ENCODE measurements at places on chromosomes 6 and 20.

- DNase-seq = no peak
Measured at GRCh38 chr6:156808287-156808686, 31.1 kb downstream of the ARID1B start.

DNA sequence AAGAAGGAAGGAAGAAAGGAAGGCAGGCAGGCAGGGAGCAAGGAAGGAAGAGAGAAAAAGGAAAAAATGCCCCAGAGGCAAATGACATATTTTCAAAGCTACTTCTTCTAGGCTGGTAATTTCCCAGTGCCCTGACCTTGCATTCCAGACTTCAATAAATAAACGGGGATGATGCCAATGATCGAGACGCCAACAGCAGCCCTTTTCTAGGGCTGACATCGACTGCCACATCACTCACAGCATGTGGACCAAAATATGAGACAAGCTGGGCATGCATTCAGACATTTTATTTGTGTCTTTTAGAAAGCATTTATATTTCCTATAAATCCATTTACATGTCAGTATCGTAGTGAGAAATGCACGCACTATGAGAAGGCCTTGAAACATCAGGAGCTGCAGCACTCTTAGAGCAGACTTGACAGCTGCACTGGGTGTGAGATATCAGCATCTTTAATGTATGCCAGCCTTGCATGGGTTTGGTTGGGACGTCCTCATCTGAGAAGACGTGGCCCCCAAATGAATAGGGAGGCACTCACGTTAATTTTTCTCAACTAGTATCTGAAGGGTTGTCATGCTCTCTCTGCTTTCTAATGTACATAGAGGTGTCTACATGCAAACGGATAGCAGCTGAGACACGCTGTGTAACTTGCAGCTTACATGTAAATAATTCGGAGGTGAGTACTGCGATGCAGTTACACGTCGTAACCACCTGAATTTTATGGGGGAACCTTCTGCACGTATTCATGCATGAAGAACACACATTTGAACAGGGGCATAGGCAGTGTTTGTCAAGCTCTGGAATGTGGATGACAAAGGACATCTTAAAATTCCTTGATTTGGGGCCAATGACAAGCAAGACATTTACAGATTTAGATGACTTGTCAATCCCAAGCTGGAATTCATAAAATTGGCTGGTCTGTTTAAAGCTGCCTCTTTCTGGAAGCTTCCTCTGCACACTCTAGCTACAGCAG lies 149.1 kb upstream of the AGPAT4 start:
- DNase-seq = no peak

GRCh38 chr20:11783102-11783850 lies 134.4 kb upstream of the BTBD3 start:
- no peak for DNase-seq

GRCh38 chr6:16355238-16355637 lies 116.9 kb downstream of the GMPR start:
- no peak for DNase-seq

- DNase-seq = no peak
Measured at GRCh38 chr6:103750603-103751002, 1109.1 kb downstream of the HACE1 start.

DNA sequence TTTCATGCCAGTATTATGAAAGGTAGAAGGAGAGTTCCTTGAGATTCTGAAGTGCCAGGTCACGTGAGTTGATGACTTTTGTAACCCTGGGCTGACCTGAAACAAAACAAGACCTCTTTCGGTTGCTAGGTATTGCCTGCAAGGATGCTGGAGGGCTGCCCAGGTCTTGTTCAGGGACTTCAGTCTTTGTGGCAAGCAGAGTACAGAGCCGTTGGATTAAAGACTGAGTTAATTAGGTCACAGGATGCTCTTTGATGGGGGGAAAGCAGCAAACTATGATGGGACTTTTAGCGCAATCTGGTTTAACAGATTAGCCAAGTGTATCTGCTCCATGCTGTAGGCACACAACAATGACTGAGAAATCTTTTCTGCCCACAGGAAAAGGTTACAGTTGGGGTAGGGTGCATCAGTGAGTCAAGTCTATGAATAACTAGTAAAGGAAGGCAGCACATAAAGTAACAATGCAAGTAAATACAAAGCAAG lies 12.8 kb upstream of the ELOVL5 start:
- no peak for DNase-seq

DNA sequence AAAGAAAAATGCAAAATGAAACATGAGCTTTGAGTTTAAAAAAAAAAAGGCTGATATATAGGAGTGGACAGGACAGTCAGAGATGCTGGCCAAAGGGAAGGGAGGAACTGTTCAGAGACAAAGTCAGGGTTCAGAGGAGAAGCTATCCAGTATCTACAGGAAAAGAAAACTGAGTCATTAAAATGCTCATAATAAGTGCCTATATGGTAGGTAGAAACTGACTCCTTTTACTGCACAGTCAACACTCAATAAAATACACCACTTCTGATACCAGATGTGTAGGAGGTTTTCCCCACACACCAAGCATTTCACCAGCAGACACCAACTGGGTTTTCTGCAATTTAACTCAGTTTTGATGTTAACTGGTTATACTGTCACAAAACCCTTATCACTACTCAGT lies 32.9 kb downstream of the FRK start:
- DNase-seq = no peak

DNA sequence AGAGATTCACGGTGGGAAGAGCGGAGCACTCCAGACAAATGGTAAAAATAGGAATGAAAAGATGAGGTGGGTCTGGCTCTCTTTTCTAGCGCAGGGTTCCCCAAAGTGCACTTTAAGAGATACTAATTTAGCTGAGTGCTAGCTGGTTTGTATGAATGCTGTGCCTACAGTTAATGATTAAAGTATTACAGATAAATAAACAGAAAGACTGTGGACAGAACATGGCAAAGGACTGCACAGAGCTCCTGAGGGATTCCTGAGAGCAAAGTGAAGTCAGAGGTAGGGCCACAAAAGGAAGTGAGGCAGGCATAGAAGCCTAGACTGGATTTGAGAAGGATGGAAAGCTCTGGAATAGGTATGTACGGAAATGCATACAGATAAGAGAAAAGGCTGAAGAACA lies 114.5 kb downstream of the INSM1 start:
- no peak for DNase-seq

DNA sequence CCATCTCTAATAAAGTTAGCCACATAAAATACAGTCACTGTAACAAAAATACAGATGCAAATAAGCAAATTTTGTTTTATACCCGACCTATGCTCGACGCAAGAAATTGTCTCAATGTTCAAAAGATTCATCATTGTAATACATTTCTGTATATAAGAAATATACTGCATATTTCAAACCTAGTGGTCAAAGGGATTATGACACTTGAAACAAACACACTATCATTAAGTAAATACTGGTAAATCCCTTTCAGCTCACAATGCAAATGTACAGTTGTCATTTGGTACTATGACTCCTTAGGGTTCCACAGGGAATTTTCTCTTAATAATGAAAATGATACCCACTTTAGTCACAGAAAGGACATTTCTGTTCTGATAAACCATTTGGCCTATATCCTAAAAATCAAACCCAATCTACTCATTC lies 2.2 kb downstream of the HIVEP2 start:
- no peak for DNase-seq

- DNase-seq = no peak
Measured at GRCh38 chr6:5968817-5969734, 37.6 kb downstream of the NRN1 start.

GRCh38 chr6:28865401-28866204 lies 58.2 kb downstream of the TRIM27 start:
- peak; percentile 44 for DNase-seq

- DNase-seq = no peak
Measured at GRCh38 chr20:25100914-25101313, 19.0 kb upstream of the VSX1 start.

- peak; percentile 47 for DNase-seq
Measured at GRCh38 chr20:60054716-60055634, 96.8 kb downstream of the CDH26 start.

DNA sequence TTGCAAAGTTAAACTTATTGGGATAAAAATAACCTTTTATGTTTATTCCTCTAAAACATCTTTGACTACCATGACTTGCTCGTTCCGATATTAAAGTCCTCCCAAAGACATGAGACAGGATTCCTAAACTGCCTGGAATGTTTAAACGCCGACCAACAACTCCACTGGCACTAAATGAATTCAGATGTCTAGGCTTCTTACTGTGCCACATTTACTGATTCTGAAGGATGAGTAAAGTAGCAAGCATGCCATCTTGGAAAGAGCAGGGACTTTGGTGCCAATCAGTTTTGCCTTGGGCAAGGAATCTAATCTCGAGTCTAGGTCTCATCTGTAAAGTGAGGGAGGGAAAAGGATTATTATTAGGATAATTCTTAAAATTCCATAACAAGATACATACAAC lies 25.3 kb downstream of the MBOAT1 start:
- DNase-seq = no peak

DNA sequence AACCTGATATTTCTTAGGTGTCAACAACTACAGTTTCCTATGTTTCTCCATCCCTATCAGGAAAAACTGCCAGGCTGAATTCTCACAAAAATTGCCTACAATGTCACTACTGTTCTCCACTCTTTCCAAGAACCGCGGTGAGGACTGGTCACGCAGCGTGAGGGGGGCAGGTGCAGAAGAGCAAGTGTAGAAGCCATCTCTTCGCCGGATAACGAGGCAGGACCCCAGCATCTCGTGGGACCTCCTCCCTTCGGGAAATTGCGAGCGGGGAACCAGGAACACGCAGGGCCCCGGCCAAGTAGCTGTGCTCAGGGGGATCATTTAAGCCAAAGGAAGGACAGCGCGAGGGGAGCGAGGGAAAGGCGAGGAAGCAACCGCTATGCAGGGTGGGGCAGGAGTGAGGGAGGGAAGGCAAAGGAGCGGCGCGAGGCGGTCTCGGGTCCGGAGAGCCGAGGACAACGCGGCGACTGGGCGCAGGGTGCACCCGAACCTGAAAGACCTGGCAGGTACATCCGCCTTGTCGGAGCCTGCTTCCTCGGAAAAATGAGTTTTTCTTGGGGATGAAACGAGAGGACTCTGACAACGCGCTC lies 559 bp downstream of the APMAP start:
- peak; percentile 57 for DNase-seq

GRCh38 chr6:109187399-109188114 lies 92.2 kb downstream of the CEP57L1 start:
- peak; percentile 4 for DNase-seq

DNA sequence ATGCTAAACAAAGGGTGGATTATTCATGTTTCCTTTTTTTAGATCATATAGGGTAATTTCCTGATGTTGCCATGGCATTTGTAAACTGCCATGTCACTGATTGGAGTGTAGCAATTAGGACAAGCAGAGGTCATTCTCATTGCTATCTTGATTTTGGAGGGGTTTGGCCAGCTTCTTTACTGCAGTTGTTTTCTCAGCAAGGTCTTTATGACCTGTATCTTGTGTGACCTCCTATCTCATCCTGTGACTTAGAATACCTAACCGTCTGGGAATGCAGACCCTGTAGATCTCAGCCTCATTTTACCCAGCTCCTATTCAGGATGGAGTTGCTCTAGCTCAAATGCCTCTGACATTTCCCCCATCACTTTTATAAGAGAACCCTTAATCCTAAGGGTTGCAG lies 53.6 kb downstream of the CDS2 start:
- no peak for DNase-seq

DNA sequence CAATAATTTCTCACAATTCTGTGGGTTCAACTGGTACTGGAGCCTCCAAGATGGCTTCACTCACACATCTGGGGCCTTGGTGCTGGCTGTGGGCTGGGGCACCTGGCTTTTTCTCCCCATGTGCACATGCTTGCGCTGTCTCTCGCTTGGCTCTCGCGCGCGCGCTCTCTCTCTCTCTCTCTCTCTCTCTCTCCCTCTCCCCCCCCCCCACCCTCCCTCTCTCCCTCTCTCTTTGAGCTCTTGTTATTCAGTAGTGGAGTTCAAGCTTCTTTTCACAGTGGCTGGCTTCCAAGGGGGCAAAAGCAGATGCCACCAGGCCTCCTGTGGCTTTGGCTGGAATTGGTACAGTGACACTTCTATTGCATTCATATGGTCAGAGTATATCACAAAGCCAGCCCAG lies 10.8 kb upstream of the TBCC start:
- DNase-seq = no peak

- no peak for DNase-seq
Measured at GRCh38 chr6:83047065-83047754, 18.4 kb downstream of the UBE3D start.

GRCh38 chr6:56959094-56959493 lies 4.2 kb downstream of the BEND6 start:
- no peak for DNase-seq

GRCh38 chr20:17971300-17972013 lies 2.6 kb downstream of the MGME1 start:
- no peak for DNase-seq

DNA sequence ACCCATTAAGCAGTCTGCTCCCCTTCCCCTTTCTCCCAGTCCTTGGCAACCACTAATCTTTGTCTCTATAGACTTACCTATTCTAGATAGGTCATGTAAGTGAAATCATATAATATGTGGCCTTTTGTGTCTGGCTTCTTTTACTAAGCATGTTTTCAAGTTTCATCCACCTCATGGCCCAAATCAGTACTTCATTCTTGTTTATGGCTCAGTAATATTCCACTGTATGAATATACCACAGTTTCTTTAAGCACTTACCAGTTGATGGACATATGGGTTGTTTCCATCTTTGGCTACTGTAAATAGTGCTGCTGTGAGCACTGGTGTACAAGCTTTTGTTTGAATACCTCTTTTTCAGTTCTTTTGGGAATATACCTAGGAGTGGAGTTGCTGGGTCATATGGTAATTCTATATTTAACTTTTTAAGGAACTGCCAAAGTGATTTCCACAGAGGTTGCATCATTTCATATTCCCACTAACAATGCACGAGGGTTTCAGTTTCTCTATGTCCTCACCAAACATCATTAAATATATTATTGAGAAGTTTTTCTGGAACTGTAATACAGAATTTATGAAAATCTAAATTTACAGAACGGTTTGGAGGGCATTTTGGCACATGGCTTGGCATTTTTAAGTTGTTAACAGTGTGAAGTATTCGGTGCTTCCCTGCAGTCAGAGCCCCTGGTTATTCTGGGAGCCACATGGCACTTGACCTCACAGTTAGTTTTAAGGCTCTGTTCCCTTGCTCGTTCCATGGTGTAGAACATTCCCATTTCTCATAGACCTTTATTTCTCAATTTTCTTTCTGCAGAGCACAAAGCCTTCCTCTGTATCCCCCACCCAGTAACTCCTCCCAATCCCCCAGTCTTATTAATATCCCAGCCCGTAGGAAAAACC lies 27.0 kb upstream of the DTNBP1 start:
- no peak for DNase-seq

DNA sequence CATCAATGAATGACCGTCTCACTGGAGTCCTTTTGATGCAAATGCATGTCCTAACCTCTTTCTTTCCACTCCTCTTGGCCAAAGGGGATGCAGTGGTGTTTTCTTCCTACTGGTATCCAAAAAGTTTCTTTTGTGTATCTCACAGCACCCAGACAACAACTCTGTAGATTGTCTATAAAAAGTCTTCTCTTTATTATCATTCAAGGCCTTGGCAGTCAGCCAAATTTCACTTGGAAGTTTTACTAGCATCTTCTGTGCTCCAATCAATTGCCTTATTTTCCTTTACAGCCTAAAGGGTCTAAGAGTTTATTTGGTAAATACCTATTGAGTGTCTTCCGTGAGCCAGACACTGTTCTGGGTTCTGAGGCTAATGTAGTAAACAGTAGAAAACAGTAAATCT lies 150.2 kb upstream of the RNF217 start:
- no peak for DNase-seq

Data from NK-92 treated with Interleukin-12 subunit alpha and Interleukin-12 subunit beta, amount 100 ng/mL, for 24 hours (cell line).